T-helper 9 cell (primary cell): ENCODE measurements at places on chromosomes 3 and 15.

DNA sequence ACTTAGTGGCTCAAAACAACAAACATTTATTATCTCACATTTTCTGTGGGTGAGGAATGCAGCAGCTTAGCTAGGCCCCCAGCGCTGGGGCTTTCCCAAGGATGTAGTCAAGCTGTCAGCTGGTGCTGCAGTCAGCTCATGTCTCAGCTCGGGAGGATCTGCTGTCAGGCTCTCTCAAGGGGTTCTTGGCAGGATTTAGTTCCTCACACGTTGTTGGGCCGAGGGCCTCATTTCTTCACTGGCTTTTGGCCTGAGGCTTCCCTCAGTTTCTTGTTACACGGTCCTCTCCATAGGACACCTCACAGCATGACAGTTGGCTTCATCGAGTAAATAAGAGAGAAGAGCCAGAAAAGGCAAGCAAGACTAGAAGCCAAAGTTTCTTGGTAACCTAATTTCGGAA lies 13.7 kb upstream of the U2SURP start:
- DNase-seq: no peak

GRCh38 chr3:153145454-153145853 lies 16.6 kb upstream of the RAP2B start:
- no peak for DNase-seq

DNA sequence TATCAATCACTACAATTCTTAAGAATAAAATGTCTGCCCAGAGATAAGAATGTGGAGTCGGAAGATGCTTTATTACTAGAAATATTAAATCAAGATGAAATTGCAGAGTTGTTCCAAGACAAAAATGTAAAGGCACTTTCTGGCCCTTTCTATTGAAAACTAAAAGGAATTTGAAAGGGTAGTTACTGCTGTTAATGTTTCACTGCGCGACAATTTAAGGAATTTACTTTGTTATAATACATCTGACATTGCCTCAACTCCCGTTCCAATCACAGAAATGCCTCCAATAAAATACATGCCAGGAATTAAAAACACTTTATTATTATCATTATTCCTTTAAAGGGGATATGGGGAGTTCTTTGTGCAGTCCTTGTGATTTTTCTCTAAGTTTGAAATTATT lies 26.4 kb downstream of the RSL24D1 start:
- DNase-seq: no peak

- no peak for DNase-seq
Measured at GRCh38 chr15:59240036-59240435, 33.4 kb downstream of the LDHAL6B start.

DNA sequence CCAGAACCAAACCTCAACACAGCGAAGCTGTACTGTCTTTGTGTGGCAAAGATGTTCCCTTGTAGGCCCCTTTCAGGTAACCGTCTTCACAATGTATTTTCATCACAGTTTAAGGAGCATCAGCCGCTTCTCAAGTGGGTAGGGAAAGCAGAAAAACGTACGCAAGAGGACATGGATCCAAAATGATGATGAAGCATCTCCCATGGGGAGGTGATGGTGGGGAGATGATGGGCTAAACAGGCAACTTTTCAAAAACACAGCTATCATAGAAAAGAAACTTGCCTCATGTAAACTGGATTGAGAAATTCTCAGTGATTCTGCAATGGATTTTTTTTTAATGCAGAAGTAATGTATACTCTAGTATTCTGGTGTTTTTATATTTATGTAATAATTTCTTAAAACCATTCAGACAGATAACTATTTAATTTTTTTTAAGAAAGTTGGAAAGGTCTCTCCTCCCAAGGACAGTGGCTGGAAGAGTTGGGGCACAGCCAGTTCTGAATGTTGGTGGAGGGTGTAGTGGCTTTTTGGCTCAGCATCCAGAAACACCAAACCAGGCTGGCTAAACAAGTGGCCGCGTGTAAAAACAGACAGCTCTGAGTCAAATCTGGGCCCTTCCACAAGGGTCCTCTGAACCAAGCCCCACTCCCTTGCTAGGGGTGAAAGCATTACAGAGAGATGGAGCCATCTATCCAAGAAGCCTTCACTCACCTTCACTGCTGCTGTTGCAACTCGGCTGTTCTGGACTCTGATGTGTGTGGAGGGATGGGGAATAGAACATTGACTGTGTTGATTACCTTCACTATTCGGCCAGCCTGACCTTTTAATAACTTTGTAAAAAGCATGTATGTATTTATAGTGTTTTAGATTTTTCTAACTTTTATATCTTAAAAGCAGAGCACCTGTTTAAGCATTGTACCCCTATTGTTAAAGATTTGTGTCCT lies 60.0 kb downstream of the AAGAB start:
- no peak for DNase-seq

DNA sequence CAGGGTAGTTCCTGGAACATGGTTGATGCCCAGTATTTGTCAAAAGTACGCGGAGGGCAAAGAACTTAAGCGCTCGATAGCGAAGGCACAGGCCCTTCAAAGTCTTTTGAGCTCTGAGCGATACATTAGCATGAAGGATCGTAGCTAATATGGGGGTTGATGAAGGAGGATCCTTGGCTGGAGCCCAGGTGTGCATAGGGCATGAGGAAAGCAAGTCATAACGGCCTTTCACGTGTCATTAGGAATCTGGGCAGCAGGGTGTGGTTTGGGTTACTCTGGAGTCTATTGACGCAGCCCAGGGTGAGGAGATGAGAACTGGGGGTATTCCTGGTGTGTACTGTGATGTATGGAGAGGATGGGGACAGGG lies 31.7 kb downstream of the SPINK8 start:
- no peak for DNase-seq

DNA sequence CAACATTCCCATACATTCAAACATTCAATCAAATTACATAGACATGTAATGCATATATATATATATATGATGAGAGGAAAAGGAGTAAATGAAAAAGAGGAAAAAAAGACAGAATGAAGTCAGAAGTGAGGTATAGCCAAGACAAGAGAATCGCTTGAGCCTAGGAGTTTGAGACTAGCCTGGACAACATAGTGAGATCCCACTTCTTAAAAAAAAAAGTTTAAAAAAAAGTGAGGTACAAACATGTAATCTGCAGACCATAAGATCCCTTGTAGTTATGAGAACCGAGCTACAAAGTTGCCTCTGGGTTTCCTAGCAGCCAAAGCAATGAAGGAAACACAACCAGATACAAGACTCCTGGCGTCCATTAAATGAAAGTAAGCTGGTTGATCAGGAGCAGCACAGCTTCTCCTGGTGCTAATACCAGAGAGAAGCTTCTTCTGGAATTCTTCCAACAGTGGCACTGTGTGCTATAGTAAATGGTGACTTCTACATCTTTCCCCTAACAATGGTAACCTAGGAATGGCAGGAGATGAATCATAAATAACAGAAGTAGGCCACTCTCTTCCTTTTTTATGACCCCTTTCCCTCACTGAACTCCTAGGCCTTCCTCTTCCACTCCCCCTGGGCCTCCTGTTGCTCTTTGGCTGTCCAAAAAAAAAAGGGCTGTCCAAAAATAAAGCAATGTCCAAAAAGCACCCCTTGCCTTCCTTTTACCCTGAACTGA lies 3.5 kb downstream of the KCNMB3 start:
- no peak for DNase-seq

DNA sequence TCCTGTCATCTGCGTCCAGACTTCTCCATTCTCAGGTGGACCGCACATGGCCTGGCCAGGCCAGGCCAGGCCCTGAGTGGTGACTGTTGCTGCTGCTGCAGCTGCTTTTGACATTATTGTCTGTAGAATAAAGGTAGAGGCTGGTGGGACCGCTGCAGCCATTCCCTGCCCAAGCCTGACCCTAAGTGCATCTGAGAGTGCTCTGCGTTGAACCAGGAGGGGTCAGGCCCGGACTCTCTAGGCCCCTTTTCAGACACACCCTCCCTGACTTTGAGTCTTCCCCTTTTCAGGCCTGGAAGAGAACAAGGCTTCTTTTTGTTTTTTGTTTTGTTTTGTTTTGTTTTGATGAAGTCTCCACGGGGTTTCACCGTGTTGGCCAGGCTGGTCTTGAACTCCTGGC lies 54.6 kb upstream of the FLNB start:
- no peak for DNase-seq

DNA sequence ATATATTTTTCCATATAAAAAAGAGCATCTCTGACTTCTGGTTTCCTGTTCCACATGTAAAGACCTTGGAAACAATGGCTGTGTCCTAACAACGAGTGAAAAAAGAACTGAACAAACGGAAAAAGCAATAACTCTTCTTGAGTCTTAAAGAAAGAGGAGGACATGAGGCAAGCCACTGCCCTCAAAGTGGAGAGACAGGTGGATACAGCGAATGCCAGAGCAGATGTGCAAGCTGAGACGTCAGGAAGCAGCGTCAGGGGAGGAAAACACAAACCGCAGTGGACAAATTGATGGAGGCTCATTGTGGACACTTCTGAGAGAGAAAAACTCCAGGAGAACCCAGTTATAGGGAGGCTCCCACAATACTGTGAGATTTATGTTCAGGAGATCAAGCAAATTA lies 208.0 kb upstream of the MME start:
- DNase-seq: no peak

- DNase-seq: no peak
Measured at GRCh38 chr3:187986514-187986934, 167.4 kb upstream of the LPP start.

DNA sequence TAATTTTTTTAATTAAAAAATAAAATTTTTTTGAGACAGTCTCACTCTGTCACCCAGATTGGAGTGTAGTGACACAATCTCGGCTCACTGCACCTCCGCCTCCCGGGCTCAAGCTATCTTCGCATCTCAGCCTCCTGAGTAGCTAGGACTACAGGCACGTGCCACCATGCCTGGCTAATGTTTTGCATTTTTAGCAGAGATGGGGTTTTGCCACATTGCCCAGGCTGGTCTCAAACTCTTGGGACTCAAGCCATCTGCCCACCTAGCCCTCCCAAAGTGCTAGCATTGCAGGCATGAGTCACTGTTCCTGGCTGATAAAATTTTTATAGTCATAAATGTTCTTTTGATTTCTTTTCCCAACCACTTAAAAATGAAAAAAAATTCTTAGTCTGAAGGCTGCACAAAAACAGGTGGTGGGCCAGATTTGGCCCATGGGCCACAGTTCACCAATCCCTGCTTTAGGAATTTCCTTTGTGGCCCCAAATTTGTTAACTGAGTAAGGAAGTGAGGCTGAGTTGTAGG lies 9.2 kb downstream of the UBA5 start:
- DNase-seq: no peak

GRCh38 chr15:51202783-51203182 lies 108.1 kb upstream of the TNFAIP8L3 start:
- no peak for DNase-seq

GRCh38 chr15:67523330-67523729 lies 2.4 kb downstream of the C15orf61 start:
- no peak for DNase-seq

- no peak for DNase-seq
Measured at GRCh38 chr15:91784973-91785709, 68.4 kb upstream of the SLCO3A1 start.

GRCh38 chr3:69212411-69213160 lies 90.2 kb upstream of the LMOD3 start:
- DNase-seq: no peak

- no peak for DNase-seq
Measured at GRCh38 chr3:20232906-20233780, 47.1 kb upstream of the SGO1 start.

- no peak for DNase-seq
Measured at GRCh38 chr15:50100486-50100885, 18.5 kb downstream of the ATP8B4 start.

GRCh38 chr3:45749880-45750279 lies 46.5 kb downstream of the SLC6A20 start:
- no peak for DNase-seq

DNA sequence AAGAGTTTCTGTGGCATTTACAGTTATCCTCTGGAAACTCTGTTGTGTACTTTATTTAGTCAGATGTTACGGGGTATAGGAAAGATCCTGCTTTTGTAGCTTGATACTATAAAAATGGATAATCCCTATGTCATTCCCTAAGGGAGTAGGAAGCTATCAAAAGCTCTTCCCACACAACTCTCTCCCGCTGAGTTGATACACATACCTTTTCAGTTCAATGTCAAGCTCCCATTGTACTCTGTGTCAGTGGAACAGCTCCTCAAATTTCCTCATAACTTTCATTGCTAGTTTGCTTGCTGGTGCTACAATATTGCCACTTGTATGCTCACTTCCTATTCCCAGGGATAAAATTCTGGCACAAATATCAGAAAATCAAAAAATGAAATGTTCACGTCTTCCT lies 893.3 kb upstream of the GBE1 start:
- no peak for DNase-seq

DNA sequence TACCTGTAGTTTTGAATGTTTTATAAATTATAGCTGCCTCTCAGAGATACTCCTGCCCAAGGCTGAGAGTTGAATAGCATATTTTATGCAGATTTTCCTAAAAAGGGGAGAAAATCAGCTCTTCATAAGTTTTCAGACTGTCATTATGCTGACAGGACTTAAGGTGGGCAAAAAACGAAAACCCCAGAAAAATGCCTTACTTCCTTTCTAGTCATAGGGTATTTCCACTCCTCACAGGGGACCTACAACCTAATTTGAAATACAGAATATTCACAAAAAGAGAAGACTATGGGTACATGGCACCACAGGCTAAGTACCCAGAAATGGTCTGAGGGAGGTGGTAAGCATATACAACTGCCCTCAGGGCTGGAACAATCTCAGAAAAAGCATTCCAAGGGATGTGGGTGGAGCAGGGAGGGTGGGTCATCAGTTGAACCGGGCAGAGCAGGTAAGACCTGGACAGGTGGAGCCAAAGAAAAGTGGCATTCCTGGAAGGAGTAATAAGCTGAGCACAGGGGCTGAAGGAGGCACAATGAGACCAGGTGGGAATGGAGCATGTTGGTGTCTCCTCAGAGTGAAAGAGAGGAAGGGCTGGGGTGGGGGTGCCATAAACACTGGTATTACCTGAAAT lies 10.6 kb upstream of the OXSR1 start:
- no peak for DNase-seq

DNA sequence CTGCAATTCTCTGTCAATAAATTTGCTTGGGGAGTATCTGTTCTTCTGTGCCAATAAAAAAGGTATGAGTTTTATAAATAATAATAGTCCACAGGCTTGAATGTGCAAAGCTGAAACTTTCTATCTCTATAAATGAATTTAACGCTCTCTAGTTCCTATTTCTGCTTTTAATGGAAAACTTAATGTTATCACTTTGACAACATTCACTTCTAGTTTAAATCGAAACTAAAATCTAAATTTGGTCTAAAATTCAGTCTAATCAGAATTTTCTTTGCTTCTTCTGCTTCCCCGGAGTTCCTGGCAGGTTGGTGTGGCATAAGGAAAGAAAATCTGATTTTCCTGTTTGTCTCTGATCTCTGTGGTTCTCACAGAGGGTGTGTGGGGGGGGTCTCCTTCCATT lies 450.1 kb upstream of the TBL1XR1 start:
- no peak for DNase-seq

- DNase-seq: no peak
Measured at GRCh38 chr3:99562990-99563607, 75.3 kb upstream of the COL8A1 start.

DNA sequence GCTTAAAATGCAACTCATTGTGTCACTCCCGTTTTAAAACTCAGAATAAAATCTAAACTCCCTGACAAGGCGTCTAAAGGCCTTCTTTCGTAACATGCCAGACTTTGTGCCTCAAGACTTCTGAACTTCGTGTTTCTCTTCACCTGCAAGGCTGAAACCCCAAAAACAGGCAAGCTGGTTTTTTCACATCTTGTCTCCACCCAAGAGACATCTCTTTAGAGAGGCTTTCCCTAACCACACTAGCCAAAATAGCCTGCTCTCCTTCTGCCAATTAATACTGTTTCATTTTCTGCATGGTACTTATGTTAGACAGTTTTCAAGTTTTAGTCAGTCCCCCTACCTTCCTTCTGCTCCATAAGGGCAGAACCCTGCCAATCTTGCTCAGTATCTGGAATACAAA lies 41.6 kb downstream of the RAF1 start:
- DNase-seq: no peak
